Adrenal gland (tissue), 19 donors: ENCODE measurements at places on chromosomes 6 and 20. TPM values are rescaled to one million over a fixed set of nuclear protein-coding genes. Genes with fewer than 3 reads are reported as not detected.
A peak's percentile ranks its signal among the peaks of the same experiment; 100 is the strongest.

Gene TNFRSF6B
- 6.7 TPM for total RNA-seq

GRCh38 chr6:148851683-148852556 is 105.1 kb downstream of the UST start:
- no peak for DNase-seq

Gene SLC22A23
- 7.1 TPM for total RNA-seq

Gene CFB
- 23.2 TPM for total RNA-seq

Gene OTOR
- total RNA-seq, result not detected

Gene UCKL1
- total RNA-seq, result 37.8 TPM

DNA sequence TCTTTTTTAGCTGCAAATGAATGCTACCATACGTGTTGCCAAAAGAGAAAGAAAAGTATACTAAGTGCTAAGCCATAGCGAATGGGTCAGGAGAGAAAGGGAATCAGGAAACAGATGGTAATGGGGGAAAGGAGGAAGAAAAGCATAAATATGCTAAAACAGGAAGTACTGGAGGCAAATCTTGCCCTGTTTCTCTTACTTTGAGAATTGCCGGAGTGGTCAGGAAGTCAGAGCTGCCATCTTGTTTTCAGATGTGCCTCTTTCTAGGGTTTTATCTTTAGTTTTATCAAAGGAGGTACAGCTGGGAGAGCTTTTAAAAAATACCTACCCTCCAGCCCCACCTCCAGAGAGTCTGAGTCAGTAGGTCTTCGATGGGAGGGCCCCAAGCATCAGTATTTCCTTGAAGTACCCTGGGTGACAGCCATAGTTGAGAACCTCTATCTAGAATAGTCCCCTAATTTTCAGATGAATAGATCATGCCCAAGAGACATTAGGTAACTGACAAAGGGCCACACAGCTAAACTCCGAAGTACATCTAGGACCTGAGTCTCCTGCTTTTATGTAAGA is 193.3 kb downstream of the CLIC5 start:
- DNase-seq, result no peak

DNA sequence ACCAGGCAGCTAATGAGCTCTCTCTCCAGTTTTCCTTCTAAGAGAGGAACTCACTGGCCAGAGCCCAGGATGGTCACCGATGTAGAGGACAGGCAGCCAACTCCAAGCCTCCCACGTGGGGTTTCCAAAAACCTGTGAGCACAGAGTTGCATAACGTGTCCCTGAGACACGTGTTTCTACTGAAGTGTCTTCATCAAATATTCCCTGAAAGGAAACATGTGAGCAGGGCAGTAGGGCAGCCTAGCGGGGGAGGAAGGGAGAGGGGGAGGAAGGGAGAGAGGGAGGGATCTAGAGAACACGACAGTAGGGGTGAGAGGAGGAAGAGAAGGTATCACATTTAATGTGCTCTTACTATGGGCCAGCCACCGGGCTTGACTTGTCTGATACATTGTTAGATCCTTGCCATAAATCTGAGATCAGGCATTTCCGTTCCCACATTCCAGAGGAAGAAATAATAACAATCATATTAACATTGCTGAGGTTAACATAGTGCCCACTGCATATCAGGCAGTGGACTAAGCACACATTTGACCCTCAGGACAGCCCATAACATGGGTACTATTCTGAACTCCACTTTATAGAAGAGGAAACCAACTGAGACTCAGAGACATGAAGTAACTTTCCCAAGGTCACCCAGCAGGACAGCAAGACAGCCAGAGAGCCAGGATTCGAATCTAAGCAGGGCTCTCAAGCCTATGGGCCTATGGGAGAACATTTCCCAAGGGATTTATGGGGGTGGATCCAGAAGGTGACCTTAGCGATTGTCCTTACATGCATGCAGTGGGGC is 4.5 kb upstream of the SYS1 start:
- peak; percentile 96 for DNase-seq

- DNase-seq, result no peak
Observed at GRCh38 chr6:148967541-148967956, 220.7 kb downstream of the UST start.

Gene CYP24A1
- total RNA-seq, result not detected

Gene RAD21L1
- not detected for total RNA-seq

DNA sequence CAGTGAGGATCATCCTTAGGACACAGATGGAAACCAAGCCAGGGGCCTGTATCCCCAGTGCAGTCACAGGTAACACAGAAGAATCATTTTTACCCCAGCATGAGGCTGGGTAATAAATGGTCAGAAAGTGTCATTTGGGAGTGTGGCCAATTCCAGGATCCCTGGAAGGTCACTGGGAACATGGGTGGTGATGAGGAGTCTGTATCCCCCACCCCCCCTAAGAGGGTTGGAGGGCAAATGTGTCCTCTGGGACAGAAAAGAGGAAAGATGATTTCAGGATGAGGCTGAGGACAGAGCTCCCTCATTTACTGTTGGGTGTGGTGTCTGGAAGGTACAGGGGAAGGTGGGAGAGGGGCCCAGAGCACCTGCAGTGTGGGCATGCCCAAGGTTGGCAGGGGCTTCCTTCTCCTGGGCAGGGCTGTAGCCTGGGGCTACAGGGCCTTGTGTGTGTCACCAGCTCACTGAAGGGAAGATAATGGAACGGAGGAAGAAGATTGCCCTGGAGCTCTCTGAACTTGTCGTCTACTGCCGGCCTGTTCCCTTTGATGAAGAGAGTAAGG is 34.5 kb downstream of the PLCG1 start:
- peak; percentile 5 for DNase-seq

GRCh38 chr6:120671519-120671918 is 662.8 kb downstream of the TBC1D32 start:
- DNase-seq, result no peak

GRCh38 chr6:76942203-76942966 is 520.9 kb downstream of the HTR1B start:
- no peak for DNase-seq

DNA sequence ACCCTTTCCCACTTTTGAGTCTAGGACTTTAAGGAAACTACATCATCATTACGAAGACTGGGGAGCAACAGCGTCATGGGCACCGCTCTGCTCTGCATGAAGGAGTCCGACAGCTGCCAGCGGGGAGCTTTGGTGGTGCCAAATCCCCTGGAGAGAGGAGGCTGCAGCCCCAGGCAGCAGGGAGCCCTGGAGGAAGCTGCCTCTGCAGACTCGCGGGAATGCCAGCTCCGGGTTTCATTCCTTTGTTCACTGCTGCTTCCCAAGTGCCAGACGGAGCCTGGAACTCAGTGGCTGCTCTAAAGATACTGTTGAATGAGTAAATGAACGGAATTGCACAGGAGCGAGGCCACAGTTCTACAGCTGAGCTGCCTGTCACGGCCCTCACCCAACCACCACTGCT is 196.5 kb upstream of the THBS2 start:
- DNase-seq, result no peak

GRCh38 chr6:162058281-162058875 is 669.2 kb downstream of the PRKN start:
- DNase-seq, result no peak

GRCh38 chr6:112232845-112233256 is 21.5 kb downstream of the LAMA4 start:
- DNase-seq, result peak; percentile 29

Gene OPRM1
- 0.98 TPM for total RNA-seq

Gene TREM2
- 8.8 TPM for total RNA-seq
